ENCODE measurements at places on chromosomes 3 and 15.

GRCh38 chr3:179286331-179286730 lies 35.4 kb upstream of the KCNMB3 start:
- H3K36me3 ChIP-seq = no peaks in the 10 kb centered on the region
- H3K4me1 ChIP-seq = no peaks in the 10 kb centered on the region
- no peak for DNase-seq

- no peaks in the 10 kb centered on the region for H3K36me3 ChIP-seq
- H3K4me3 ChIP-seq = no peak overlapping the region
- peaks cover 33% of the 10 kb centered on the region for H3K4me1 ChIP-seq
Measured at GRCh38 chr3:69203631-69204314, 81.4 kb upstream of the LMOD3 start.

DNA sequence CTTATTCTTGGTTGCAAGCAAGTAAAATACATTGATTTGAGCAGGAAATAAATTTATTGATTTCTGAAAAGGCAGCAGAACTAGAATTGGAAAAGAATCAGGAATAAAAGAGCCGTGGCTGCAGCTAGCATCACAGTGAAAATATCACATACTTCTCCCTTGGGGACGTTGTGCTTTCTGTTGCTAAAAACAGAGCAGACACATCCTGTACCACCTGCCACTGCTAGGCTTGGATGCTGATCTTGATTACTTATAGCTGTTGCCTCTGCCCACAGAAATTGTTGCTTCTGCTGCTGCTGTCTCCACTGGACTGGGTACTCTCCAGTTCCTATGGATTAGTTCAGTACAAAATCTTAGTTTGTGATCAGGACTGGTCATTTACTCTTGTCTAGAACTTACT lies 283.8 kb downstream of the C3orf38 start:
- DNase-seq = no peak
- H3K27me3 ChIP-seq = no peaks in the 10 kb centered on the region
- H3K36me3 ChIP-seq = no peaks in the 10 kb centered on the region
- H3K4me3 ChIP-seq = no peak overlapping the region
- no peak overlapping the region for H3K27ac ChIP-seq
- H3K4me1 ChIP-seq = no peaks in the 10 kb centered on the region

DNA sequence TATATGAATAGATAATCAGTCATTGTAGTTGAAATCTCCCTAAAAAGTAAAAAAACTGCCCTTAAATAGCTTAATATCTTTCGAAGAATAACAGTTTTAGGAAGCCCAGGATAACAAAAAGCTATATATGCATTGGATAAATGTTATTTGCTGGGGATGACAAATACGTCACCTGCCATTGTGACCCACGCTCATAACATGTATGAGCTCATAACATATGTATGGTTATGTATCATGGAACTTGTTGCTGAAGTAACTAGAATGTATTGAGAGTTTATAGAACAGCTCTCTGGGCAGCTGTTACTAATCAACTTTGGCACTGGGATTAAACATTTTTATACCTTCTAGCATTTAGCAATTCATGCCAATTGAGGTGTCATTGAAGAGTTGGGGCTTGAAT lies 1.7 kb upstream of the LRCH3 start:
- no peak for DNase-seq
- H3K36me3 ChIP-seq = no peaks in the 10 kb centered on the region
- no peak overlapping the region for H3K4me3 ChIP-seq
- H3K27me3 ChIP-seq = no peaks in the 10 kb centered on the region
- H3K4me1 ChIP-seq = peaks cover 44% of the 10 kb centered on the region

DNA sequence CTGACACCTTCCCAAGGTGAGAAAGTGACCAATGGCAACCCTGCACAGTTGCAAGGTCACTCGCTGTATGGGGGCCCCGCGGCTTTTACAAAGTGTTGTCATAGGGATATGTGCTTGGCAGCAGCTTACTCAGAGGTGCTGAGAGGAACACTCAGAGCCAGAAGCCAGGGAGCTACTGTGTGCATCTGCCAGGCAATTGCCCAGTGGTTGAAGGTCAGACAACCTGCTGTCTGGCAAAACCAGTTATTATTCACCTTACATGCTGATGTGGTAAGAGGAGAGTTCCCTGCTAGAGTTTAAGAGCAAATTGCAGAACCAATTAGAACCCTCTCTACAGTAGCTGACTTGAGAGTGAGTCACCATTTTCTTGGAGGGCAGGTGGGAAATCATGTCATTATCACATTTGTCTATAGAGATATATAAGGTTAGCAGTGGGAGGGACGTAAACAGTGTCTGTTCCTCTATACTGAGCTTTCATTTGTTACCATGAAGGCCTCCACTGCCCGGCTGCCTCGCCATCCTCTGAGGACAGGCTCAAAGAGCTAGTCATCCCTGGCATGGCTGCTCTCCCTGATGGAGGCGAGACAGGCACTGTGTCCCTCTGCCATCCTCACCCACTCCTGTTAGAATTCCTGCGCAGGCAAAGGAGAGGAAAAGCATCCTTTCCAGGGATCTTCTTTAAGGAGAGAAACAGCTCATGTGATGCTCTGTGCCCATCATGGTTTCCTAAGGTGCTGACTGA lies 274.4 kb downstream of the PLCL2 start:
- H3K36me3 ChIP-seq = no peaks in the 10 kb centered on the region
- H3K4me3 ChIP-seq = no peak overlapping the region
- H3K4me1 ChIP-seq = no peaks in the 10 kb centered on the region

DNA sequence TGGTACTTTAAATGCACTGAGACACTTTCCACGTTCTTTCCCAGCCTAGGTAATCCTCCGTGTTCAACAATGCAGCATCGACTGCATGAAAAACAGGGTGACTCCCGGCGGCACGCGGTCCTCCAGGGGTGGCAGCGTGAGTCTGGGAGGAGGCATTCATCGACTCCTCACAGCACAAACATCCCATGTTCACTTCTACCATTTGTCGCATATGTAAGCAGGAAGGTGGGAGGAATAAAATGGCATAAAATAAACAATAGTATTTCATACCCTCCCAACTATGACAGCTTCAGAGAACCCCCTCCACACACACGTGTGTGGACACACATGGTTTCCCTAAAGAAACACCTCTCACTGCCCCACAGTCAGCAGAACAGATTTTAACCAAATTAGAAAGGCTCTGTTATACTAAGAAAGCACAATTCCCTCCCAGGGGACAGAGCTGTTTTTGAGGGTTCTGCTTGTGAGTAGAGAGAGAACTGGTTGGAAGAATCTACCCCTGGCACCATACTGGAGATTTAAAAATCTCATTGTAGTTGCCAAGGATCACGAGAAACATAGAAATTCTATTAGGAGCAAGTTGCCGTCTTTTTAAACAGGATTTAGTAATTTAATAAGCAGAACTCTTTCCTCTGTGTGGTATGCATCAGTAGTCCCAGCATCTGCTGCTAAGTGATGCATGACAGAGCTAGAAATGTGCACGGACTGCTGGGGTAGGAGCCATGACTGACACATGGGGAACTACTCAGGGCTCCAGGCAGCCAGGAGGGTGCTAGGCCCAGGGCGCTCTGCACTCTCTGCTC lies 6.0 kb downstream of the FAM43A start:
- no peaks in the 10 kb centered on the region for H3K27me3 ChIP-seq
- H3K4me3 ChIP-seq = no peak overlapping the region
- peaks cover 9% of the 10 kb centered on the region for H3K4me1 ChIP-seq
- H3K36me3 ChIP-seq = no peaks in the 10 kb centered on the region
- no peak overlapping the region for H3K27ac ChIP-seq

DNA sequence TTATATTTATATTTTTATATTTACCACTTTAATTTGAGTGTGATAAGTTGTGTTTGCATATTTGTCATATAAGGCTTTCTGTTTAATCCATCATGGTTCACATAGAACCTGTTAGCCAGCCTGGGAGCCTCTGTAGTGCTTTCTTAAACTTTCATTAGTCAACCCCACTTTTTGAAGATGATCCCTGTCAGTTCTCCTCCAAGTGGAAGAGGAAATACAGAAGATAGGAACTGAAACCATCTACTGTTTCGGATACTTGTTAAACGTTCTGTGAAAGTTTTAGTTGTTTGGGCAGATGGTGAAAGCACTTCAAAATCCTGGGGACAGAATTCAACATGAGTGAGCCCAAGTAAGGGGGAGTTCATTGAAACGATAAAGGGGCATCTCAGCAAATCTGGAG lies 4.6 kb upstream of the SAMMSON start:
- no peak overlapping the region for H3K4me3 ChIP-seq
- H3K27ac ChIP-seq = no peak overlapping the region
- no peak for DNase-seq
- H3K4me1 ChIP-seq = no peaks in the 10 kb centered on the region
- H3K36me3 ChIP-seq = no peaks in the 10 kb centered on the region

DNA sequence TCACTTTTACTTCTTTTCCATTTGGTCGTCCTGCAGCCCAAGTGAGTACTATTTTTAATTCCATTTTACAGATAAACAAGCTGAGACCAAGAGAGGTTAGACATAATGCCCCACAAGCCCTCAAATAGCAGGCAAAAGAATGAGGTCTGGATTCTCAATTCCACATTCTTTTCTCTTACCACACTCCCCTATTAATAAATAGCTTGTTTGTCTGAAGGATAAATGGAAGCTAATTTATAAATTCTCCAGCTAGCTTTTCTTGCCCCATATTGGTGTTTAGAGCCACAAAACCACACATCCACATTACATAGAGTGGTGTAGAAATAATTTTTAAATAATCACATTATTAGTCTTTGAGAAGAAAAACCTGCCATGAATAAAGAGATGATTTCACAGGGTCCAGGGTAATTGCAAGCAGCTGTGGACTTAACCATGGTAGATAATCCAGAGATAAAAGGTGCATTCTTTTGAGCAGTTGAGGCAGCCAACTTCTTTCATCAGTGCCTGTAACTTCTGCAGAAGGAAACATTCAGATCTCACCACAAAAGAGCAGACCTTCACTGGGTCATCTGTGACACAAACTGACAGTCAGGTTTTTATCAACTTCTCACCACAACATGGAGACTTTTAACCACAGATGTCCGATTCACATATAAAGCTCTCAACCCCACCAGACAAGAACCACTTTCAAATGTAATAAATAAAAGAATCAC lies 313.4 kb upstream of the STT3B start:
- H3K27ac ChIP-seq = no peak overlapping the region
- H3K36me3 ChIP-seq = no peaks in the 10 kb centered on the region
- H3K27me3 ChIP-seq = no peaks in the 10 kb centered on the region
- H3K4me3 ChIP-seq = no peak overlapping the region

- no peak overlapping the region for H3K27ac ChIP-seq
- no peak for DNase-seq
- no peaks in the 10 kb centered on the region for H3K36me3 ChIP-seq
- H3K4me1 ChIP-seq = no peaks in the 10 kb centered on the region
- H3K4me3 ChIP-seq = no peak overlapping the region
- no peaks in the 10 kb centered on the region for H3K27me3 ChIP-seq
Measured at GRCh38 chr3:110608566-110608965, 463.1 kb upstream of the NECTIN3 start.

GRCh38 chr3:41031401-41031800 lies 167.9 kb upstream of the CTNNB1 start:
- H3K36me3 ChIP-seq = no peaks in the 10 kb centered on the region
- H3K27me3 ChIP-seq = no peaks in the 10 kb centered on the region
- H3K27ac ChIP-seq = no peak overlapping the region
- no peak for DNase-seq
- H3K4me3 ChIP-seq = no peak overlapping the region

- DNase-seq = no peak
- no peaks in the 10 kb centered on the region for H3K27me3 ChIP-seq
- H3K4me1 ChIP-seq = no peaks in the 10 kb centered on the region
- H3K36me3 ChIP-seq = 0 out of 2 replicates have a peak, but pooled peaks cover 5% of the 10 kb centered on the region
Measured at GRCh38 chr15:58999694-59000093, 12.2 kb downstream of the RNF111 start.

DNA sequence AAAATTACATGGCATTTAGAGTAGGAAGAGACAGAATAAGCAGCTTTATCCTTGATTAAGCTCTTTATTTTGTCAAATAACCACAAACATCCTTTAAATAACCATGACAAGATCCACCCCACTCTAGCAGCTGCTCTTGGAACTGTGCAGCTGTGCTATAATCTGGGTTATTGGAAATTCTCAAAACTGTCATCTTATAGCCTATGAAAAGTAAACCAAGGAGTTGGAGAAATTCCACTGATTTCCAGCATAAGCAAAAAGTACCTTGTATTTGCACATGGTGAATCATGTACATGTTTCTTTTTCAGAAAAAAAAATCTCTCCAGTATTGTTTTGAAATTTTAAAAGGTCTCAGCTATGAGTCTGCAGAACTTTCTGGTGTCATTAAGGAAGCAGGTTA lies 88.8 kb upstream of the ABI3BP start:
- H3K36me3 ChIP-seq = no peaks in the 10 kb centered on the region
- H3K27ac ChIP-seq = no peak overlapping the region
- DNase-seq = no peak
- no peaks in the 10 kb centered on the region for H3K4me1 ChIP-seq
- H3K27me3 ChIP-seq = no peaks in the 10 kb centered on the region

Measured in PC-9 (cell line).